ENCODE measurements at places on chromosomes 1 and 21. TPM values are rescaled to one million over a fixed set of nuclear protein-coding genes. Genes with fewer than 3 reads are reported as not detected.

- H3K36me3 ChIP-seq = no peaks in the 10 kb centered on the region
- H3K27me3 ChIP-seq = peaks cover 66% of the 10 kb centered on the region
Observed at GRCh38 chr1:12690156-12690555, 25.8 kb upstream of the AADACL3 start.

DNA sequence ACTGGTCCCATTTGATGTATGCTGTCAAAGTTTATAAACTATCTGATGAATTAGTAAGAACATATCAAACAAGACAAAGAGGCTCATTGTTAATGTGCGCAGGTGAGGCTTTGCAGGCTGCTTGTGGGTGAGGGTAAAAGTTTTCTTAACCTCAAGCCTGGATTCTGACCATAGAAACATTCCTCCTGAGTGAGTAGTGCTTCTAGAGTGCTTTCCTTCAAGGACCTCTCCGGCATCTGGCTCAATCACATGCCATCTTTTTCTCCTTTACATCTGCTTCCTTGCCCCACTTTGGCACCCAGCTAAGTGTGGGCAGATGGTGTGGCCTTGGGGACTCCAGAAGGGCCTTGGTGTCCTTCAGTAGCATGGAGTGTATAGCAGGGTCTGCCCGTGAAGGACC is 104.0 kb downstream of the ROR1 start:
- H3K4me3 ChIP-seq = no peak overlapping the region
- peaks cover 5% of the 10 kb centered on the region for H3K36me3 ChIP-seq
- peaks cover 87% of the 10 kb centered on the region for H3K4me1 ChIP-seq
- no peaks in the 10 kb centered on the region for H3K27me3 ChIP-seq
- peak; percentile 67 for DNase-seq
- H3K27ac ChIP-seq = peak overlapping the region; percentile 68

- no peaks in the 10 kb centered on the region for H3K27me3 ChIP-seq
- no peak overlapping the region for H3K4me3 ChIP-seq
- DNase-seq = no peak
- peaks cover 24% of the 10 kb centered on the region for H3K4me1 ChIP-seq
- no peak overlapping the region for H3K27ac ChIP-seq
Observed at GRCh38 chr1:9794081-9794480, 29.7 kb downstream of the CLSTN1 start.

DNA sequence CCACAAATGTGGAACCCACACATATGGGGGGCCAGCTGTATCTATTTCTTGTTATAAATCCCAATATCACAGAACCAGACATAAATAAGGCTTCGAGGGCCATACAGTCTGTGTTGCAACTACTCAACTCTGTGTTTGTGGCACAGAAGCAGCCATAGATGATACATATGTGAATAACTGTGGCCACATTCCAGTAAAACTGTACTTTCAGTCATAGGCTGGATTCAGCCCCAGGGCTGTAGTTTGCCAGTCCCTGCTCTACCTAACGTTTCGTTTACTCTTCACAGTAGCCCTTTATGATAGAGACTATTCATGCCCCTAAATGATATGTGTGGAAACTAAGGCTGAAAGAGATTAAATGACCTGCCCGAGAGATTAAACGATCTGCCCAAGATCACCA is 48.7 kb downstream of the FHAD1 start:
- no peak overlapping the region for H3K4me3 ChIP-seq
- DNase-seq = no peak
- no peaks in the 10 kb centered on the region for H3K36me3 ChIP-seq
- no peak overlapping the region for H3K27ac ChIP-seq
- H3K4me1 ChIP-seq = no peaks in the 10 kb centered on the region
- H3K27me3 ChIP-seq = no peaks in the 10 kb centered on the region

DNA sequence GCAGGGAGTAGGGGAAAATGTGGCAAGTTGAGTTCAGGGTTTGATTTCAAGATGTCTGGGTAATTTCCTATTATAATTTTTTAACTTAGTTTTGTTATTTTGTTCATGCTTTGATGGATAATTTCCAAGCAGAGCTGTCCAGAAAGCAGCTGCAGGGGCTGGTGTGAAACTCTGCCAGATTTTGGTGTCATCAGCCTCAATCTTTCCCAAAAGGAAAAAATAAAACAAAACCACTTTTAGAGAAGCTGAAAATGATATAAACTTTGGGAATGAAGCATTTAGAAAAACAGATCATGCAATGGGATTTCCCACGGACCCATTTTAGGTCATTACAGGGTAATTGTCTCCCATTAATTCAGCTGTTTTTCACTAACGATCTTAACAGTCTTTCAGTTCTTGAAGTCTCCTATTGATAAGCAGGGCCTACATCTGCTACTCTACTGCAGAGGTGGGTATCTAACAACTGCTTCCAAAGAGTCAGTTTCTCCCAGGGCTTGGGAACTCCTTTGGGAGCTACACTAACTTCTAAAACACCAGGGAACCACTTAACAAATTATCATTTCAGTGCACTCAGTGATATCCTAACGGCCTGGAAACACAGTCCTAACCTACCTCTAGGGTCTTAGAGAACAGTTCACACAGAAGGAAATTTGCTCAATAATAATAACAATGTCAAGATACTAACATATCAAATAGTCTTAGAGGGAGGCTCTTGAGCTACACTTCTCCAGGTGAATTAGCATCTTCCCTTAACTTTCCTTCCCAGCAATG is 12.3 kb downstream of the ZNF436 start:
- no peaks in the 10 kb centered on the region for H3K4me1 ChIP-seq
- no peaks in the 10 kb centered on the region for H3K27me3 ChIP-seq
- no peak overlapping the region for H3K4me3 ChIP-seq
- H3K27ac ChIP-seq = no peak overlapping the region

DNA sequence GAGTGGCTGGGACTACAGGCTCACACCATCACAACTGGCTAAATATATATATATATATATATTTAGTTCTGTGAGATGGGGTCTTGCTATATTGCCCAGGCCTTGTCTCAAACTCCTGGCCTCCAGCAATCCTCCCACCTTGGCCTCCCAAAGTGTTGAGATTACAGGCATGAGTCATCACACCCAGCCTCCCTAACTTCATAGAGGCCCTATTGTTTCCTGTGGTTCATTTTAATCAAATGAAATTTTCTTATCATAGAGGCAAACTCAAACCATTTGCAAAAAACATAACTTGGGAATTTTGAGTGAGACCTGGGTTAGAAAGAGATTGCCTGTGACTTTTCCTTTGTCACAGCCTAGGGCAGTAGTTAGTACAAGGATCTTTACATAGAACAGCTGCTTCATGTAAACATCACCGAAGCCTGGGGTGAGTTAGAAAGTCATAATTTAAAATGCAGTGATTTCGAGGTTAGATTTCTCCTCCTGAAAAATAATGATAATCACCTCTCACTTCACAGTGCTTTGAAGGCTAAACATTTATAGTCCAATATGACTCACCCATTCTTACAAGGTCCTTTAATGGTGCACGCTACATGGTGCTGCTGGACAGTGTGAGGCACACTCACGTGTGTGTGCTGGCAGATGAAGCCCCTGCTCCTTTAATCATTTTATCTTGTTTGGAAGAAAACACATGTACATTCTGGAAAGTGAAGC is 188.9 kb downstream of the RHOU start:
- H3K4me1 ChIP-seq = peaks cover 20% of the 10 kb centered on the region
- no peaks in the 10 kb centered on the region for H3K27me3 ChIP-seq
- no peak overlapping the region for H3K4me3 ChIP-seq
- DNase-seq = peak; percentile 50
- H3K36me3 ChIP-seq = no peaks in the 10 kb centered on the region

- H3K4me1 ChIP-seq = no peaks in the 10 kb centered on the region
- no peak overlapping the region for H3K27ac ChIP-seq
- DNase-seq = no peak
Observed at GRCh38 chr1:20086800-20087199, 16.8 kb downstream of the PLA2G5 start.

DNA sequence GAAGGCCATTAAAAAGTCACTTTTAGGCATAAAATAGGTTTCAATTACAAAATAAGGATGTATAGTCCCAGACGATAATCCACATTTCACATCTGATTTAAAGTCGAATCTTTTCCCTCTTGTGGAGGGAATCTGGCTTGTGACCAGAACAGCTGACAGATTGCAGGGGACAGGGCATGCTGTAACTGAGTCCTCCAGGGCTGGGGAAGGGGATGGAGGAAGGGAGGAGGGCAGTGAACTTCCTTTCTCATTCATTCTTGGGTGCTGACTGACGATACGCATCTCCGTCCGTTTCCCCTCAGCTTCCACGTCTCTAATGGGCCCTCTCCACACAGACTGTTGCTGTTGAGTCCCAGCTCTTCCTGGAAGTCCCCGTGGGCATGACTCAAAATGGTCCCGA is 108.1 kb upstream of the CSF3R start:
- no peak overlapping the region for H3K4me3 ChIP-seq
- H3K36me3 ChIP-seq = no peaks in the 10 kb centered on the region
- no peak for DNase-seq
- no peaks in the 10 kb centered on the region for H3K4me1 ChIP-seq
- no peak overlapping the region for H3K27ac ChIP-seq

DNA sequence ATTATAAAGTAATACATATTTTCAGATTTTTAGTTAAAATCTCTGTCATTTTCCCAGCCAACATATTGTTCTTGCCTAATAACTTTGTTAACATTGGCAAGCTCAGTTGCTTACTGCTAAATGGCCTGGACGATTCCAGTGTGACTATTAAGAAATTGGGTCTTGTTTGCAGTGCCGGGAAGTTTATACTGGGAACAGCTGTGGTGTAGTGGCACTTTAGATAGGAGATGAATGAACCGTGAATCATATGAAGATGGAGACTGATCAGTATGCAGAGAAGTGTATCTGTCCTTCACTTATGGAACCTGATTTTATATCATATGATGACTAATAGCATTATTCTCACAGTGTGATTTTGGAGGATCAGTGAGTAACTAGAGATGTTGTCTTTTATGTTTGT is 3.3 kb downstream of the CHRM3 start:
- no peak for DNase-seq
- peaks cover 20% of the 10 kb centered on the region for H3K36me3 ChIP-seq
- no peak overlapping the region for H3K27ac ChIP-seq
- peaks cover 31% of the 10 kb centered on the region for H3K27me3 ChIP-seq

DNA sequence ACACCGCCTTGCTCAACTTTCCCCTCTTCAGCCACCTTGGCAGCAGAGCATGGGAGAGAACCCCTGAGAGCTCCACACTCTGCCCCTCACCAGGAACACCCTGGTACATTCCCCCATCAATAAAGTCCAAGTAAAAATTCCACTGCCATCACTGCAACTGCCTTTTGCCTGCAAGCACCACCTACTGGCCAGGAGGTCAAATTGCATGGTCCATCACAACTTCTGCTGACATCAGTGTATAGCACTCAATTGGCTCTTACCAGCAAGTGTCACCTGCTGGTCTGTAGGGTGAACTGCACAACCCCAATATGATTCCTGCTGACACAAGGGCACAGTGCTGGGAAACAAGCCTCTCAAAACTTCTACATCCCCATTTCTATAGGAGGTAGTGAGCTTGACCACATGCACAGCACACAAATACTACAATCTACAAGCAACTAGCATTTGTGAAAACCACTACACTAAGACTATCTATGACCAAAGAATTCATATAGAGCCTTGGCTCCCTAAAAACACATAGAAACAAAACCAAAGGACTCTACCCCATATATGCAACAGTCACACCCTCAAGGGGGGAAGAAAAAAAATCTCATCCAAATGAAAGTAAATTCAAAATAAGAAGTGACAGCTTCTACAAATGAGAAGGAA is 69.2 kb downstream of the FASLG start:
- H3K27me3 ChIP-seq = no peaks in the 10 kb centered on the region
- no peak overlapping the region for H3K27ac ChIP-seq
- no peak overlapping the region for H3K4me3 ChIP-seq
- no peaks in the 10 kb centered on the region for H3K36me3 ChIP-seq
- peak; percentile 38 for DNase-seq
- peaks cover 26% of the 10 kb centered on the region for H3K4me1 ChIP-seq

GRCh38 chr1:207084701-207085180 is 3.9 kb upstream of the C4BPB start:
- H3K4me1 ChIP-seq = peaks cover 38% of the 10 kb centered on the region
- peaks cover 7% of the 10 kb centered on the region for H3K36me3 ChIP-seq
- no peaks in the 10 kb centered on the region for H3K27me3 ChIP-seq

DNA sequence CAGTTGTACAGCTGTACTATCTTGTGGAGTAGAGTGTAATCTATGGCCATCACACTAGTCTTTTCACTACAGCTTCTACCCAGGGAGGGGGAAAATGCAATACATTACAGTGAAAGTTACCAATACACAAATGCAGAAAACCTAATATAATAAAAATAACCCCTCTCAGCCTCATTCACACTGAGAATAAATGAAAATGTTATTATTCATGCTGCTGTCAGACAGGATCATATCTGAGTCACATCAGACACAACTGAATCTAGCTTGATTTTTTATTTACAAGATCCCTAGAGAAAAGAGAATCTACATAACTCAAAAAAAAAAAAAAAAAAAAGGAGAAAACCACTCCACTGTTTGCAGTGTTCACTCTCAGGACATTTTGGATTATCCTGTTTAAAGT is 293.9 kb upstream of the ESRRG start:
- no peak overlapping the region for H3K4me3 ChIP-seq
- H3K4me1 ChIP-seq = no peaks in the 10 kb centered on the region
- no peak for DNase-seq
- H3K36me3 ChIP-seq = no peaks in the 10 kb centered on the region
- H3K27me3 ChIP-seq = no peaks in the 10 kb centered on the region
- H3K27ac ChIP-seq = no peak overlapping the region

DNA sequence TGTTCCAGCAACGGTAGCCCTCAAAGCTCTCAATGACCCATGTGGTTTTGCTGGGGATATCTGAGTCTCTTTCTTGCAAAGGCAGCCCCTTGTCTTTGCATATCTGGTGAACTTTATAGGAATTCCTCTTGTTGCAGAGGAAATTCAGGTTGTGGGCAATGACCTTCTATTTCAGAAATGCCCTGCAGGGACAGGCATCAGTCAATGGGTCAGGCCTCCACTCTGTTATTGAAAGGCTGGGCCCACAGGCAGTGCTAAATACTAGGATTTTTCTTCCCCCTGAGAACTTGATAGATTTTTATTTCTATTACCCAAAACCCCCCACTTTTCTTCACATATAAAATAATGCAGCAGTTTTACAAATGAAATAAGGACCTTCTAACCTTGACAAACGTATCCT is 131.1 kb downstream of the TNR start:
- no peaks in the 10 kb centered on the region for H3K4me1 ChIP-seq
- no peak overlapping the region for H3K27ac ChIP-seq
- H3K36me3 ChIP-seq = no peaks in the 10 kb centered on the region
- H3K4me3 ChIP-seq = no peak overlapping the region
- no peak for DNase-seq

GRCh38 chr1:29504709-29505410 is 268.5 kb downstream of the PTPRU start:
- H3K4me1 ChIP-seq = no peaks in the 10 kb centered on the region
- no peak for DNase-seq
- no peak overlapping the region for H3K27ac ChIP-seq

USH2A gene
- total RNA-seq = not detected

RAB25 gene
- total RNA-seq = 189 TPM

TCP10L gene
- not detected for total RNA-seq

NVL gene
- 39.2 TPM for total RNA-seq

SLC35F3 gene
- 0.66 TPM for total RNA-seq

LCE3D gene
- not detected for total RNA-seq

AUNIP gene
- 10.6 TPM for total RNA-seq

KMO gene
- total RNA-seq = 0.85 TPM
